MCF 10A (cell line): ENCODE measurements at places on chromosomes 16 and 17. TPM values are rescaled to one million over a fixed set of nuclear protein-coding genes. Genes with fewer than 3 reads are reported as not detected.

GRCh38 chr17:67520252-67520906 lies 143.3 kb downstream of the PITPNC1 start:
- H3K4me1 ChIP-seq, result no peaks in the 10 kb centered on the region
- H3K36me3 ChIP-seq, result no peaks in the 10 kb centered on the region
- H3K27me3 ChIP-seq, result no peaks in the 10 kb centered on the region
- DNase-seq, result no peak

DNA sequence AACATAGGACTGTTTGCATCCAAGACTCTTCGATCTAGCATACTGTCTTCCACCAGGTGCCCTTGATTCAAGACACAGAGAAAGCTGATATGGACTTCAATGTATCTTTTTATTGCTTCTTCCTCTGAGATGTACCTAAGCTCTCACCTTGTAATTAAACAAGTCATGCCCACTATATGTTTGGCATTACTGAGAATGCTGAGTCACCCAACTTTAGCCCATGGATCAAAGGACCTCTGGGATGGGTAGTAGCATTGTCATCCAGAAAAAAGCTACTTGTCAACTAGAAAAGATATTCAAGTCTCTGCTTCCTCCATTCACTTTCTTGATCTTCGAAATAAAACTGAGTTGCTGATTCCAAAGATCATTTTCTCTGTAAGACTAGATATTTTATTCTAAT lies 37.8 kb downstream of the CDH8 start:
- no peak overlapping the region for H3K4me3 ChIP-seq
- no peak overlapping the region for H3K27ac ChIP-seq
- no peaks in the 10 kb centered on the region for H3K36me3 ChIP-seq
- H3K27me3 ChIP-seq, result peaks cover 11% of the 10 kb centered on the region
- H3K4me1 ChIP-seq, result no peaks in the 10 kb centered on the region

GRCh38 chr17:75626496-75627038 lies 6.7 kb upstream of the SMIM5 start:
- no peak overlapping the region for H3K4me3 ChIP-seq
- no peak for DNase-seq
- peaks cover 13% of the 10 kb centered on the region for H3K36me3 ChIP-seq

- peak overlapping the region; percentile 95 for H3K27ac ChIP-seq
- peak; percentile 90 for DNase-seq
- peaks cover 11% of the 10 kb centered on the region for H3K27me3 ChIP-seq
- H3K36me3 ChIP-seq, result peaks cover 3% of the 10 kb centered on the region
Measured at GRCh38 chr17:39738983-39739884, 1.5 kb downstream of the GRB7 start.

DNA sequence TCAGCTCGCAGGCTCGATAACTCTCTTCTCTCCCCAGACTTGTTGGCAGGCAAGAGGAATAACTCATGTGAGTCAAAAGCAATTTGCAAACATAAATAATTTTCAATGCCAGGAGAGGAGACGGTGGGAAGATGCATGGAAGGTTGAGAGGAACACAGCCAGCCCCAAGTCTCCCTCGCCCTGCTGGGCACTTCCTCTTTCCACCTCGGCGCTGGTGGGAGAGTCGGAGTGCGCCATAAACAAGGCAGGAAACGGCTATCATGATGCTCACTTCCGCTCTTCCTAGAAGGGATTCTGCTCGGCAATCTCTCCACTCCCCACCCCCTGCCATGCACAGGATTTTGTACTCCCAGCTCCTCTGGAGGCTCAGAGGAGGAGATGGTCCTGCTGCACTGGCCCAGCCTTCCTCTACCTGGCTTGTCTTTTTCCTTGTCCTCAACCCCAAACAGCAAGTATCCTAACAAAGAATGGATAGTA lies 13.0 kb downstream of the CBX4 start:
- H3K4me3 ChIP-seq, result no peak overlapping the region
- no peaks in the 10 kb centered on the region for H3K36me3 ChIP-seq
- no peaks in the 10 kb centered on the region for H3K27me3 ChIP-seq
- H3K27ac ChIP-seq, result no peak overlapping the region

DNA sequence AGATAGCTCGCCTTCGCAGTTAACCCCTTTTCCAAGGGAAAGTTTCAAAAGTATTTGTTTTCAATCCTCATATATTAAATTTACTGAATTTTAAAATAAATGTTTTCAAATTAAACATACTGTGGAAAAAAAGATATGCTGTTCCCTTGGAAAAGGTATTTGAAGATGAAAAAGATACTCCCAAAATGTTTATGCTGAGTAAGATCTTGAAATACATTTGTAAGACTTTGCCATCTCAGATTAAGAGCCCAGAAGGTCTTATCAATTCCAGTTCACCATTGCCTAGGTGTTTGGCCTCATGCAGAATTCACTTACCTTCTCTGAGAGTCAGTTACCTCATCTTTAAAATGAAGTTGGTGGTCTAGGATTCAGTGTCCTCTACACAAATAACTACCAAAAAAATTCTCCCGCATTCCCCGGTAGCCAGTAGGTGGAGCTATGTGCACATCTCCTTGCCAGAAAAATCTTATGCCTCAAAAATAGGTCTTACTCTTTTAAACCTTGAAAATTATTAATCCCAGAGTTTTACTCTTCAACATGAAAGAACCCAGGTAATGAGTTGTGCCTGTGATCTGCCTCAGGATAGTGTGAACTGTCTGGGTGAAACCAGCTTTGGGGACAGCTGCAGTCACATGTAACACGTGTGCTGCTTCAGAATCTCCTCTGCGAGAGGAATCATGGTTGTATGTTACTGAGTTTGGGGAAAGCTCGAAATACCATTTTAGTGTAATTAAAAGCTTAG lies 178.3 kb downstream of the MRTFB start:
- no peak overlapping the region for H3K27ac ChIP-seq
- H3K4me3 ChIP-seq, result no peak overlapping the region
- peaks cover 70% of the 10 kb centered on the region for H3K36me3 ChIP-seq
- no peaks in the 10 kb centered on the region for H3K27me3 ChIP-seq
- DNase-seq, result peak; percentile 54

DNA sequence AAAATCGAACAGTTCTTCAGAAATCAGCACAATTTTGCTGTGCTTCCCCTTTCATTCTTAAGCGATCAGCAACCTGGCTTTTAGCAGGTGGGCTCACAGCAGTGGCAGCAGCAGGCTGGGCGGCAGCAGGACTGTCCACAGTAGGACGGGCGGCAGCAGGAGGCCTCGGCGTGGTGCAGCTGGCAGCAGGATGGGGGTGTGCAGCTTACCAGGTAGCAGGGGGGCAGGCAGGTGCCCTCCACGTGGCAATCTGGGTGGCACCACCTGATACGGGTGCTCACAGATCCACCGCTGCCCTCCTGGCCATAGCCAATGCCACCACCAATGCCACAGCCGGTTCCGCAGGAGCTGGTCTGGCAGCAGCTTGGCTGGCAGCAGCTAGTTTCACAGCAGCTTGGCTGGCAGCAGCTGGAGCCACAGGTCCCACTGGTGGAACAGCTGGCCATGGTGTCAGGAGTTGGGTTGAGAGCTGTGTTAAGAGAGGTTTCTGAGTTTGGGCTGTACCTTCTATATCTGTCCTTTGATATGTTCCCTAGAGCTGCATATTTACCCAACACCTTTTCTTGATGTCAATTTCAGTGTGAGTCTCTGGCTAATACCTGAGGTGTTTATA lies at the start of gene KRTAP1-4:
Gene KRTAP1-4, minus strand, starts transcription at position 563 of the 613 bp plus-strand sequence. Its CDS starts 117 bp downstream, at position 446.
- no peaks in the 10 kb centered on the region for H3K36me3 ChIP-seq
- H3K4me3 ChIP-seq, result no peak within 1 kb of the TSS
- H3K27ac ChIP-seq, result no peak within 1 kb of the TSS
- no peaks in the 10 kb centered on the region for H3K27me3 ChIP-seq
- H3K4me1 ChIP-seq, result no peaks in the 10 kb centered on the region

DNA sequence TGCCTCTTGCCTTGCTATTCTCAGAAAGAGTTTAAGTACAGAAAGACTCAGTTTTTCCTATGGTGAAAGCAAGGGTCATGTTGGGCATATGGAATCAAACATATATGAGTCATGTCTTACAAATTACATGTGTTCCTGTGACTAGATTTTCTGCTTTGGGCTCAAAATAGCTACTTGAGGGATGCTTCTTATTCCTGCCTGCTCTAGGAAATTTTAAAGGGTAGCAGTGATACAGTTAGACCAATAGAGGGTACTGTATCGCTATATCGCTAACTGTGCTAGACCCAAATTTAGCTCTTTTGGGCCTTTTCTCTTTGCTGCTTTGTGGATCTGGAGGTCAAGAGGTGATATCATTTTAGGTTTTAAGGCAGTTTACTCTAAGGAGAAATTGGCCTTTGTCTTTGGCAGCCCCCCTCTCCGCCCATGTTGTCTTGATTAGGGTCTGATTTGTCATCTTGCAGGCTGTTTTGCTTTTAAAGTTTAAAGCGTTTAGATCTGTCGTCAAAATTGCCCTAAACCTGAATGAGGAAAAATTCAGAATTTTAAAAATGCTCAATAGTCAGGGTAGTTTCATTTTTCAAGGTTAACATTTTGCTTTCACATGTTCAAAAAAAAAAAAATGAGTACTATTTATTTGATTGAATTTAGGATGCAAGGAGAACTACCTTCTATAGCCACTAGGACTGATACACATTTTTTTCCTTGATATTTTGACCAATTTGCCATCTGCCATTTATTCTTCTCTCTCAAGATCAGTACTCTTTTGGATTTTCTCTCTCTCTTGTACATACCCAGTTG lies 8.8 kb downstream of the NFATC3 start:
- no peaks in the 10 kb centered on the region for H3K27me3 ChIP-seq
- H3K27ac ChIP-seq, result peak overlapping the region; percentile 18
- H3K4me3 ChIP-seq, result no peak overlapping the region
- H3K4me1 ChIP-seq, result peaks cover 56% of the 10 kb centered on the region

DNA sequence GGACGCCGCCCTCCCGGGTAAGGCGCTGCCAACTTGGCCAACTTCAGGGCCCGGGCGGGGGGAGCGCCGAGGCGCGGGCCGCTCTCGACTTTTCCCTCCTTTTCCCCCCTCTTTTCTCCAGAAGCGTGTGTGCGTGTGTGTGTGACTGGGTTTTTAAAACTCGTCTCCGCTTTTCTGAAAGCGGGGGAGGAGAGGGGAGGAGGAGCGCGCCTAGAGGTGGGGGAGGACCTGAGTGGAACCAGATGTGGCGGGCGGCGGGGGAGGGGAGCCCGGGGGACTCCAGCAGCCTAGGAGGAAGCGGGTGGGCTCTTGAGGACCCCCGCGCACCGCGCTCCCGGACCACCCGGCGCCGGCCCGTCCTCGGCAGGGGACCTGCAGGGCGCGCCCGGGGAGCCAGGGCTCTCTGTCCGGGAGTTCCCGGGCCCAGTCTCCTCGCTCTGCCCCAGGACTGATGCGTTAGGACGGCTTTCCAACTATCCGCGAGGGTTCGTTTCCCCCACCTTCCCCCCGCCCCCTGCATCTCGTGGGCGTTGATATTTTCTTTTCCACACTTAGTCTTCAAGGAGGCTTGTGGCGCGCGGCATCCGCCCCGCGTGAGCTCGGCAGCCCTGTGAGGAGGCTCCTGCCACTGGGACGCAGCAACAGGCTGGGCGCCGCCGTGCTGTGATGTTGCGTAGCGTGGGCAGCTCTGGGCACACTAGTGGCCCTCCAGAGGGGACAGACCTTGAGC lies 599 bp downstream of the MRC2 start:
- H3K4me3 ChIP-seq, result peak overlapping the region; percentile 74
- H3K27me3 ChIP-seq, result no peaks in the 10 kb centered on the region
- no peak overlapping the region for H3K27ac ChIP-seq
- H3K4me1 ChIP-seq, result peaks cover 15% of the 10 kb centered on the region
- peaks cover 6% of the 10 kb centered on the region for H3K36me3 ChIP-seq
- DNase-seq, result peak; percentile 39

- peaks cover 6% of the 10 kb centered on the region for H3K36me3 ChIP-seq
- no peaks in the 10 kb centered on the region for H3K27me3 ChIP-seq
- no peak for DNase-seq
- peak overlapping the region; percentile 93 for H3K27ac ChIP-seq
- no peak overlapping the region for H3K4me3 ChIP-seq
- H3K4me1 ChIP-seq, result peaks cover 34% of the 10 kb centered on the region
Measured at GRCh38 chr16:57937861-57938260, 33.1 kb downstream of the CNGB1 start.

DNA sequence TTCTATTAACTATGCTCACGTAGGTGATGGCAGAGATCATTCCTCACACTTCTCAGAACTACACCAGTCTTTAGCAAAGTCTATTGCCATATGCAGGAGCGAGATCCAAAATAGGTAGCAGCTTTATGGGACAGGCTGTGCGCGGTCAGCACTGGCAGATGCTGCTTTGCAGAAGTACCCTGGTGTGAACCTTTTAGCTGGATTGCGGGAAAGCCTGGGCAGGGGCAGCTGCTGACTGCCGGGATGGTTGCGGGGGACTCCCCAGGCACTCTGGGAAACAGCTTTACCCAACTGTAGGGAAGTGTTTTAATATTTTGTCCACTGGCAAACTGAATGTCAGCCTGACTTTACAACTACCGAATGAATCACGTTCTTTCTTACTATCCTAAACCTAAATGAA lies 251.3 kb downstream of the HS3ST3A1 start:
- H3K4me1 ChIP-seq, result peaks cover 51% of the 10 kb centered on the region
- no peak overlapping the region for H3K4me3 ChIP-seq
- H3K36me3 ChIP-seq, result peaks cover 4% of the 10 kb centered on the region
- no peaks in the 10 kb centered on the region for H3K27me3 ChIP-seq

DNA sequence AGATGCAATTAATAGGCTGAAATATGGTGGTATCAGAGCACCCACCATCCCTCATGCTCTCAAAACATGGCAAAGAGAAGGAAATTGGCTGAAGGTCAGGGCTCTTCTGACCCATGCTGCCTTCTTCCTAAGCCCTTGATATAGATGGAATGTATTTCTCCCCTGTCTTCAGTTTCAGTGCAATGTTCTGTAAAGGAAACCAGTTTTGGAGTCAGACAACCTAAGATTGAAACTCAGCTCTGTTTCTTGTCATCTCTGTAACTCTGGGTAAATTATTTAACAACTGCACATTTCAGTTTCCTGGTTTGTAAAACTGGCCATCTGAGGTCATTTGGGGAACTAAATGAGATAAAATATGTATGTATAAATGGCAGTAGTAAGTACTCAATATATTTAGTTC lies 243.9 kb downstream of the CA10 start:
- H3K27me3 ChIP-seq, result peaks cover 25% of the 10 kb centered on the region
- H3K27ac ChIP-seq, result no peak overlapping the region
- H3K36me3 ChIP-seq, result no peaks in the 10 kb centered on the region
- H3K4me1 ChIP-seq, result no peaks in the 10 kb centered on the region

DNA sequence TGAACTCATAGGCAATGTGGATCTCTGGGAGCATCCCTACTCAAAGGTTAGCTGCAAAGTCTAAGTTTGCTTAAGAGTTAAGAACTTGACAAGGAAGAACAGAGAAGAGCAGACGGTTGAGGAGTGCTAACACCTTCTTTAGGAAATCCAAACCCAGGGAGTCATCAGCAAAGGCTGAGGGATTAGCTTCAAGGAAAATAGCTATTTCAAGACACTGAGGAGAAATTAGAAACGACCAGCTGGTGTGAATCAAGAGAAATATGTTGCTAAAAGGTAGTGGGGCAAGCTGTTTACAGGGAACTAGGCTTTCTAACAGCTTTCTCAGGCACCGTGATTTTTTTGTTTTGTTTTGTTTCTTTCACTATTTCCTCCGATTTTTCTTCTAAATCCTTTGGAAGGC lies 90.7 kb downstream of the CDH8 start:
- no peaks in the 10 kb centered on the region for H3K4me1 ChIP-seq
- H3K27ac ChIP-seq, result no peak overlapping the region
- DNase-seq, result no peak
- no peak overlapping the region for H3K4me3 ChIP-seq

Gene SLX4
- 5.9 and 6.7 TPM in 2 replicates for total RNA-seq

Gene C1QTNF8
- not detected in 2 replicates for total RNA-seq

Gene TADA2A
- 25.3 and 31.3 TPM in 2 replicates for total RNA-seq

Gene NECAB2
- 2.3 and 3.6 TPM in 2 replicates for total RNA-seq

Gene TMEM114
- not detected in 2 replicates for total RNA-seq

Gene RAPGEFL1
- total RNA-seq, result 4.9 and 5.6 TPM in 2 replicates
